ENCODE measurements at places on chromosomes 3 and 15.
A peak's percentile ranks its signal among the peaks of the same experiment; 100 is the strongest.

DNA sequence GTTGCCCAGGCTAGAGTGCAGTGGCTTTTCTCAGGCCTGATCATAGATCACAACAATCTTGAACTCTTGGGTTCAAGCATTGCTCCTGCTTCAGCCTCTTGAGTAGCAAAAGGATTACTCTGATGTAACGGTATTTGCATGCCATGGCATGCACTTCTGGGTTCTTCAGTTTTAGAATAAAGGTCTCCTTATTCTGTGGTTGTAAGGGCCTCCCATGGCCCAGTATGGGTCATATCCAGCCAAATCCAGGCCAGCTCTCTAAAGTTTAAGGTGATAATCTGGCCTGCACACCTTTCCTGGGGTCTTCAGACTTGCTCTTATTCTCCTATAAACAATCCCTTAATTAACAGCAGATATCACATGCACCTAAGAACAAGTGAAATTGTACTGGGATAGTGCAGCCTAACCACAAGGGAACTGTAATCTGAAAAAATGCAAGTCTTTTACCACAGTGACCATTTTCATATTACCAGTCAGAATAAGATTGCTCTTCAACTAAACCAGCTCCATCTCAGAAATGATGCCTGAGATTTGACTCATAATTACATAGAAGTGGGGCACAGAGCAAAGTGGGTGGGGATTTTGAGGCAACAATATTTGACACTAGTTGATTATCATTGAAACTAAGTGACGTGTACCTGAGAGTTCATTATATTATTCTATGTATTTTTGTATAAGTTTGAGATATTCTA is 25.4 kb downstream of the COMMD2 start:
- no peak for DNase-seq

GRCh38 chr3:129315998-129316247 is 37.3 kb downstream of the HMCES start:
- no peak for DNase-seq

GRCh38 chr3:72997421-72997961 is 880 bp downstream of the PPP4R2 start:
- DNase-seq, result peak; percentile 42

DNA sequence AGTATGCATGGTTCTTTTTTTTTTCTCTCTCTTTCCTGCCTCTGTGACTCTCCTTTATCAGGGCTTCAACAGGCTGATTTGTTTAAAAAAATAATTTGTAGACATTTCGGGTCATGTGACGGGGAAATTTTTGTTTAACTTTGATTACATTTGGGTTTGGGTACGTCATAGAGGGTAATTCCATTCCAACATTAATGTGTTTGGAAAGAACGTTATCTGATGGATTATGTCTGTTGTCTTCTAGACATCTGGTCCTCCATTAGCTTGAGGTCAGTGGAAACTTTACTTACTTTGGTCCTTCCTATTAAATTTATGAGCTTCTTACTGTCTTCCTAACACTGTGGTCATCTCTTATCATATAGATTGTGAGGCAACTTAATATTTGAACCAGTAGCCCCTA is 80.9 kb downstream of the STT3B start:
- DNase-seq, result no peak

- DNase-seq, result no peak
Observed at GRCh38 chr15:27725731-27726130, 373.4 kb downstream of the OCA2 start.

DNA sequence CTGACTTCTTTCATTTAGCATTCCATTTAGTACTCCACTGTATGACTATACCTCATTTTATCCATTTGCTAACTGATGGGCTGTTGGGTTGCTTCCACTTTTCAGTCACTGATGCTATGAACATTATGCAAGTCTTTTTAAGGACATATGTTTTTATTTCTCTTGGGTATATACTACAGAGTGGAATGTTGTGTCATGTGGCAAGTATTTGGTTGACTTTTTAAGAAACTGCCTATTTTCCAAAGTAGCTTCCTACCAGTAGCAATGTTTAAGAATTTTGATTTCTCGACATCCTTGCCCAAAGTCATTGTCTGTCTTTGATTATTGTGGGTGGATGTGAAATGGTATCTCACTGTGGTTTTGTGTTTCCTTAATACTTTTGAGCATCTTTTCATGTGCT is 110.1 kb upstream of the TPM1 start:
- no peak for DNase-seq

GRCh38 chr3:11910971-11911531 is 64.4 kb upstream of the TAMM41 start:
- DNase-seq, result no peak

DNA sequence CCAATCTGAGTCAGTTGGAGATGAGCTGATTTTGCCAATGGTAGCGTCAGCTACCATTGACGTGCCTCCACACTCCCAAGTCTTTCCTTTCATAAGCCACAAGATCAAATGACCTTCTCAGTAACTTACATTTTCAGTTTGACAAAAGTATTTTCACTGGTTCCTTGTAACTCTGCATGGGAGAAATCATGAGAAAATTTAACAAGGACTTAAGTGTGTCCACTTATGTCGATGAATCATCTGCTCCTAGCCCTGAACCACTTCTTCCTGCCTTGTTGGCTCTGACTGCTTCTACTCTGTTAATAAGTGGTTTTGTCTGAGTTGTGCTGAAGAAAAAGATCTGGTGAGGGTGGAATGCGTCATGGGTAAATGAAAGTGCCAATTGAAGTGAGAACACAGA is 101.2 kb downstream of the NFKBIZ start:
- DNase-seq, result no peak

DNA sequence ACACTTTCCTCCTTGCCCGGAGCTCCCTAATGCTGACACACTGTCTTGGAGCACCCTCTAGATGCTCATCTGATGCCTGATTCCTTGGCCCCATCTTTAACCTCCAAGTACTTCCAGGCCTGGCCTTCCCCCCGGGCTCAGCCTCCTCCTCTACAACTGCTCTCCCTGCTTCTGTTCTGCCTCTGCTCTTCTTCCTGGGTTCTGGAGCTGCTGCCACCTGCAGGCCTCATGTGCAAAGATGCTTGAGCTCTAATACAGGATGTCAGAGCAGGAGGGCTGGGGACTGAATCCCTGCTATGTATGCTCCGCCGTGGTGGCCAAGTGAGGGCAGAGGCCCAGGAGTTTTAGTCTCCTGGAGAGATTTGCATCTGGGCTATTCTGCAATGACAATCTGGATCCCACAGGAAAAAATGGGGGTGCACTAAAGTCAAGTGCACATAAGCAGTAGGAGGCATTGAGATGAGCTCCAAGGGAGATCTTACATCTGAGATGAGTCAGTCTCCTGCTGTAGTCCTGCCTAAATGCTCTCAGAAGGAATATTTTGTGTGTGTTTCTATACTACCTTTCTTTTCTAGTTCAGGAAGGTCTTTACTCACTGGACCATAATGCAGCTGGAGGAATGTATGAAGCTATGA is 296.3 kb downstream of the UACA start:
- peak; percentile 74 for DNase-seq

GRCh38 chr3:13894807-13895154 is 14.9 kb upstream of the WNT7A start:
- DNase-seq, result no peak

DNA sequence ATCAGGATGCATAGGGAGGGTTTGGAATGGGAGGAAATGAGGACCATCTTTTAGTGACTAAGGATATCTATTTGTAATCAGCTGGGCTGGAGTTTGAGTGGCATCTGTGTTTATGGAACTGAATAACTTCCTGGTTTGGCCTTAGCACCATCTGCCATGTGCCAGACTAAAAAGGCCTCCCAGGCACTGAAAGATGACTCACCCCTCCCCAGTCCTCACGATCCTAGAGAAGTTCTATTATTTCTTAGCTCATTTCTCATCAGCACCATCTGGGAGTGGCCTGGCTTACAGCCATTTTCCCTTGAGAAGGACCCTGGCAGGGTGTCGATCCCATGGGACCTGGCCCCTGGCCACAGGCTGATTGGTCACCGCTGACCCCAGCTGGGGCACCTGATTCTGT is 23.9 kb upstream of the CTXND1 start:
- DNase-seq, result no peak

DNA sequence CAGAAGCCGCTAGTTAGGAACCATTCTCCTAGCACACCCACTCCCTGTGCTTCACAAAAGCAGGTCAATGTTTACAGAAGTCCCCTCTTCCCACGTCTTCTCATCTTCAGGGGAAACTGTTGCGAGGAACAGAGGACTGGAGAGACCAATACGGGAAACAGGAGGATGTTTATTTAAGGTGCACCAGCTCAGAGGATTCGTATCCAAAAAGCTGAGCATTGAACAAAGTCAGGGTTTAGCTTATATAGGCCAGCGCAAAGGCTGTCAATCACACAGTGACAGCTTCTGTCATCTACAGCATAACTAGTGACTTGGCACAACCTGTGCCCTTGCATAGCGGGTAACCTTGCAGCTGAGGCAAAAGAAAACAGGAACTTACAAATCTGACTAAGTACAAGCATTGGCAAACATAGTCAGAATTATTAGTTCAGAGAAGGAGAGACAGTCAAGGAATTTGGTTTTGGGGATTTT is 61.3 kb downstream of the ZDHHC19 start:
- DNase-seq, result no peak

- no peak for DNase-seq
Observed at GRCh38 chr15:52422001-52422400, 106.7 kb downstream of the MYO5A start.

- no peak for DNase-seq
Observed at GRCh38 chr3:141019244-141019643, 31.9 kb upstream of the SPSB4 start.

DNA sequence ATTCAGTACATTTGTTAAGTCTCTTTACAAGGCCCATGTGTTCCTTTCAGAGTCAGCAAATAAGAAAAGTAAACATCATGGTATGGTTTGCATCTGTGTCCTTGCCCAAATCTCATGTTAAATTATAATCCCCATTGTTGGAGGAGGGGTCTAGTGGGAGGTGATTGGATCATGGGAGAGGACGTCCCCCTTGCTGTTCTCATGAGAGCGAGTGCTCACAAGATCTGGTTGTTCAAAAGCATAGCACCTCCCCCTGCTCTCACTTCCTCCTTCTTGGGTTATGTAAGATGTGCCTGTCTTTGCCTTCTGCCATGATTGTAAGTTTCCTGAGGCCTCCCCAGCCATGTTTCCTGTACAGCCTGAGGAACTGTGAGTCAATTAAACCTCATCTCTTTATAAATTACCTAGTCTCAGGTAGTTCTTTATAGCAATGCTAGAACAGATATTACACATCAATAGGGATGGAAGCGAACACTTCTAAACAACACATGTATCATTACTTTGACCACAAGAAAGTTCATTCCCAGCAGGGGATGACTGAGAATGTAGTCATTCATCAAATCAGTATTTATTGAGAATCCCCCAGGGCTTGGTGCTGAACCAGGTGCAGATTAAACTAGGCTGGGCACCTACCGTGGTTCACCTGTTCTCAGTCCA is 4.1 kb downstream of the EFCAB12 start:
- DNase-seq, result no peak

DNA sequence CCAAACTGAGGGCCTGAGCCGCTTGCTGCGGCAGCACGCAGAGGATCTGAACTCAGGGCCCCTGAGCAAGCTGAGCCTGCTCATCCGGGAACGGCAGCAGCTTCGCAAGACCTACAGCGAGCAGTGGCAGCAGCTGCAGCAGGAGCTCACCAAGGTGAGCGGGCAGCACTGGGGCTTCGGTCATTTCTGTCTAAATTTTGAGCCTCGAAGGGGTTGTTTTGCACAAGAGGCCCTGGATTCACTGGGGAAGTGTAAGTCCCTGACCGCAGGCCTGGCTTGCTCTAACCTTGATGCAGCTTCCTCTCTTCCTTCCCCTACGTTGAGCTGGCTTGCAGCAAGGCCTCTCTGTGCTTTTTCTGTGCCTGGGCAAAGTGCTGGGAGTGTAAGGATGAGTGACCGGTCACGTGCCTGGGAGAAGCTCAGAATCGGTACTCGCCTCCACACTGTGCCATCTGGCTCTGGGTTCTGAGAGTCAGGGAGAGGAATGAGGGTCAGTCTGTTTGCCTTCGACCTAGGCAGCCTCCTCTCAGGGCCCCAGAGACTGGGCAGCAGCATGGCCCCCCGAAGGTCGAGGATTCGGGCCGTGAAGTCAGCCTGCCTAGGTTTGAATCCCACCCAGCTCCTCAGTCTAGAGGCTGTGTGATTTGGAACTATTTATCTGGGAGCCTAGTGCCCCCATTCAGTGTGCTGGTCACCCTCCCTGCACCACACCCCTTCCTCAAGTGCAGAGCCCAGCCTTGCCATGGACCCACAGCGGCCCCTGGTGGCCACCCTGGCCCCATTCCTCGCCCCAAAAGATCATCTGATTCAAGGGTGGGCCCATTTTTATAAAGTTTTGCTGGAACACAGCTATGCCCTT is 1.4 kb downstream of the FES start:
- DNase-seq, result peak; percentile 79

Data from iPS-NIHi11 (cell line).